ENCODE measurements at places on chromosomes 3 and 15. TPM values are rescaled to one million over a fixed set of nuclear protein-coding genes. Genes with fewer than 3 reads are reported as not detected.

DNA sequence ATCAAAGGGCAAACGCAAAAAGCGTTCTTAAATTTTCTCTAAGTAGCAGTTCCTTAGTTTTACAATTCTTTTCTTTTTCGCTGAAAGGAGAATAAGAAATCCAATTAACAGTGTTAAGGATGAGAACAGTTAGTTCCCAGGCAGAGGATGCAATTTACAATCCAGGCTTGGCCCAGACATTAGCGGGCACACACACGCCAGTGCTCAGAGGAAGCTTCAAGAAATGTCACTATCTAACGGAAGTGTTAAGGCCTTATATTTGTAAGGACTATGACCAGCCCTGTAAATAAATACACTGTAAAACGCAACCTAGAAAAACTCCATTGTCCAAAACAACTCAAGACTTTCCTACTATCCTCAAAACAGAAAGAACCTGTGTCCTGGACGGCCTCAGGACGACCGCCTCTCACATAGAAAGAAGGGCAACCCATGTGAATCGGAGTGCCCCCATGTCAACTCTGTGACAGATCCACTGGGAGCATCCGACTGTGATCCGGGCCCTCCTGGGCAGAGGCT, 1.3 kb downstream of the ACAP2 start:
- no peak for DNase-seq
- H3K27me3 ChIP-seq = no peaks in the 10 kb centered on the region

- peaks cover 28% of the 10 kb centered on the region for H3K4me1 ChIP-seq
- peaks cover 8% of the 10 kb centered on the region for H3K27me3 ChIP-seq
- no peak overlapping the region for H3K4me3 ChIP-seq
- H3K27ac ChIP-seq = no peak overlapping the region
These were observed 20.1 kb downstream of the FAM43A start for GRCh38 chr3:194705761-194706160.

The GABRA5 gene
- 0.67 TPM for total RNA-seq

DNA sequence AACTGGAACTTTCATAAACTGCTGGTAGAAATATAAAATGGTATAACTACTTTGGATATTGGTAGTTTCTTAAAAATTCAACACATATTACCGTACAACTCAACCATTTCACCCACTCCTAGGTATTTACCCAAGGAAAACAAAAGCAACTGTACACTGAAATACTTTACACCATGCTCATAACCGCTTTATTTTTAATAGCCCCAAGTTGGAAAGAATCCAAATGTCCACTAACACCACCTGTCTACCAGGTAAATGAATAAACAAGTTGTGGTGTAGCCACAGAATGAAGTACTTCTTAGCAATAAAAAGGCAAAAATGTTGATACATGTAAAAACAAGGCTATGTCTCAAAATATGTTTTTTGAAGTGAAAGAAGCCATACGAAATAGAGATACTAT, 215.9 kb upstream of the PEX5L start:
- H3K4me3 ChIP-seq = no peak overlapping the region
- H3K27ac ChIP-seq = no peak overlapping the region
- no peaks in the 10 kb centered on the region for H3K27me3 ChIP-seq
- no peaks in the 10 kb centered on the region for H3K36me3 ChIP-seq
- H3K4me1 ChIP-seq = no peaks in the 10 kb centered on the region
- DNase-seq = no peak

The FBXO40 gene
- not detected for total RNA-seq

The LTF gene
- total RNA-seq = not detected

GRCh38 chr3:178603735-178604134, 67.5 kb downstream of the KCNMB2 start:
- no peaks in the 10 kb centered on the region for H3K4me1 ChIP-seq
- no peak overlapping the region for H3K4me3 ChIP-seq
- peaks cover 4% of the 10 kb centered on the region for H3K36me3 ChIP-seq
- H3K27me3 ChIP-seq = peaks cover 4% of the 10 kb centered on the region
- H3K27ac ChIP-seq = no peak overlapping the region

The BUB1B gene
- 21.8 TPM for total RNA-seq

DNA sequence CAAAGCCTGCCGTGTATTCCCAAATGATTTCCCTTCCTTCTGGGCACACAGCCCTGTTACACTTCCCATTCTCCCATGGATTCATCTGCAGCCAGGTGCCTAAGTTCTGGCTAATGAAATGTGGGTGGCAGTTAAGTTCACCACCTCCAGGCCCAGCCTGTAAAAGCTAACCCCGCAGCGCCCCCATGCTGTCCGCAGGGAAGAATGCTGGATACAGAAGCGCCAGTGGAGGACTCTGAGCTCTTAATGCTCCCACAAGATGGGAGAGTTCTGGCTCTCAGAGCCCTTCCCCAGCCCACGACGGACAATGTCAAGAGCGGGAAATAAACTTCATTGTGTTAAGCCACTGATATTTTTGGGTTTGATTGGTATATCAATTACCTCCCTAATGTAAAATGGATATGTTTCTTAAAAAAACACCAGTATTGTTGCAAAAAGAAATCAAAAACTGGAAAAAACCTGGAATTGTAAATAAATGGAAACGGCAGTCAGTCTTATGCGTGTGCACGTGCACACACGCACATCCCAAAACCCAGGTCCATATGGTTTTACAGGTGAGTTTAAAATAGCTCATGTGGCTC, 37.7 kb upstream of the FGD5 start:
- no peak overlapping the region for H3K4me3 ChIP-seq
- peaks cover 14% of the 10 kb centered on the region for H3K4me1 ChIP-seq
- no peak overlapping the region for H3K27ac ChIP-seq
- DNase-seq = no peak
- peaks cover 11% of the 10 kb centered on the region for H3K27me3 ChIP-seq
- H3K36me3 ChIP-seq = no peaks in the 10 kb centered on the region

The FURIN gene
- total RNA-seq = 62.1 TPM

- H3K4me3 ChIP-seq = peak overlapping the region; percentile 95
- H3K36me3 ChIP-seq = peaks cover 45% of the 10 kb centered on the region
- DNase-seq = no peak
- H3K27me3 ChIP-seq = no peaks in the 10 kb centered on the region
- H3K4me1 ChIP-seq = peaks cover 33% of the 10 kb centered on the region
These were observed 1.0 kb downstream of the TASOR start for GRCh38 chr3:56681984-56682461.

DNA sequence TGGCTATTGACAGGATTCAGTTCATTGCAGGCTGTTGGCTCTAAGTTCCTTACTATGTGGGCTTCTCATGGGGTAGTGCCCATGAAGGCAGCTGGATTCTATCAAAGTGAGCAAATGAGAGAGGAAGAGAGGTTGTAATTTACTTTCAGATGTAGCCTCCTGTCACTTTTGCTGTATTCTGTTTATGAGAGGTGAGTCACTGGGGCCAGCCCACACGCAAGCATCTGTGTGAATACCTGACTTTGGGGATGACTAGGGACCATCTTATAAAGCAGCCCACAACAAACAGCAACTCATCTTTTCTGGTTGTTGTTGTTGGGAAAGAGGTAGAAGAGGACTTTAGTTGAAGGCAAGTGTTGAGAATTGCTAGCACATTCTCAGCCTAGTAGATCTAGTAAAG, 506.3 kb upstream of the GRM7 start:
- no peaks in the 10 kb centered on the region for H3K27me3 ChIP-seq
- no peaks in the 10 kb centered on the region for H3K36me3 ChIP-seq
- H3K27ac ChIP-seq = no peak overlapping the region
- H3K4me1 ChIP-seq = peaks cover 4% of the 10 kb centered on the region

The DLL4 gene
- total RNA-seq = 5.9 TPM

The BNC1 gene
- total RNA-seq = 2.4 TPM

- no peak for DNase-seq
- H3K4me3 ChIP-seq = no peak overlapping the region
- H3K4me1 ChIP-seq = no peaks in the 10 kb centered on the region
- no peaks in the 10 kb centered on the region for H3K36me3 ChIP-seq
- no peak overlapping the region for H3K27ac ChIP-seq
These were observed 12.0 kb upstream of the COMMD2 start for GRCh38 chr3:149764302-149764701.

- no peaks in the 10 kb centered on the region for H3K36me3 ChIP-seq
- no peak overlapping the region for H3K27ac ChIP-seq
- H3K4me1 ChIP-seq = peaks cover 12% of the 10 kb centered on the region
- no peak overlapping the region for H3K4me3 ChIP-seq
These were observed 8.2 kb upstream of the RPP25 start for GRCh38 chr15:74964794-74965193.

The CCDC33 gene
- total RNA-seq = 5.0 TPM

The UTS2B gene
- total RNA-seq = 0.58 TPM

DNA sequence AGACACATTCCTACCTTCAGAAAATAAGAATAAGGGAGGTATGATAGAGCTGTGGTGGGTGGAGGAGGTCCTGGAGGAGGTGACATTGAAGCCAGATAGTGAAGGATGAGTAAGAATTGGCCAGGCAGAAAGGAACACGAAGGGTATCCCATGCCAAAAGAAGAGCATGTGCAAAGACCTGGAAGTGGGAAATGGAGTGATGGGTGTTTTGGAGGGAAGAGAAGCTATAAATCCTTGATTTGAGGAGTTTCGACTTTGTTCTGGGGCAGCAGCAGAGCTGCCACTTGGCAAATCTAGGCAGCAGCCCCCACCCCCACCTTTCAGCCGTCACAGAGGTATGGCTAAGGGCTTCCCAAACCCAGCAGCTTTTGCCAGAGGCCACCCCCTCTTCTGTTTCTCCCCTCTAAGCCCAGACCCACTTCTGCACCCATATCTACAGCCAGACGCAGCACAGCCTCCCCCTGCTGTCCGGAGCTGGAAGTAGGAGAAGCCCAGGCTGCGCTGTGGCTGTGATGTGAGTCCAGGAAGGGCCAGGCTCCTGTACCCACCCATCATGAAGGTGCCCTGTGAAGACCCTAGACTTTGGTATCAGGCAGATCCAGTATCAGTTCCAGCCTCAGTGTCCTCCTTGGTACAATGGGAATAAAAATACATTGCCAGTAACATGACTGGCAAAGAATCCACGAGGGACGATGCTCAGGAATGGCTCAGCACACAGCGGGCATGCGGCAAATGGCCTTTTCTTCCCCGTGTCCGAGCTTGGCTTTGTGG, 188.7 kb upstream of the LINGO1 start:
- H3K4me3 ChIP-seq = peak overlapping the region; percentile 81
- H3K27me3 ChIP-seq = peaks cover 57% of the 10 kb centered on the region
- DNase-seq = no peak

The GOLGA8S gene
- 0.19 TPM for total RNA-seq

The LTK gene
- total RNA-seq = 0.51 TPM

The SMCO1 gene
- not detected for total RNA-seq

The DUOXA2 gene
- total RNA-seq = 0.17 TPM

GRCh38 chr3:22263042-22263441, 512.0 kb upstream of the ZNF385D start:
- no peak overlapping the region for H3K27ac ChIP-seq
- no peak for DNase-seq
- no peak overlapping the region for H3K4me3 ChIP-seq
- no peaks in the 10 kb centered on the region for H3K27me3 ChIP-seq

The DUOXA1 gene
- total RNA-seq = 9.4 TPM

The APH1B gene
- total RNA-seq = 13.4 TPM

The SAMD7 gene
- not detected for total RNA-seq

The SLC9C1 gene
- total RNA-seq = 0.48 TPM

DNA sequence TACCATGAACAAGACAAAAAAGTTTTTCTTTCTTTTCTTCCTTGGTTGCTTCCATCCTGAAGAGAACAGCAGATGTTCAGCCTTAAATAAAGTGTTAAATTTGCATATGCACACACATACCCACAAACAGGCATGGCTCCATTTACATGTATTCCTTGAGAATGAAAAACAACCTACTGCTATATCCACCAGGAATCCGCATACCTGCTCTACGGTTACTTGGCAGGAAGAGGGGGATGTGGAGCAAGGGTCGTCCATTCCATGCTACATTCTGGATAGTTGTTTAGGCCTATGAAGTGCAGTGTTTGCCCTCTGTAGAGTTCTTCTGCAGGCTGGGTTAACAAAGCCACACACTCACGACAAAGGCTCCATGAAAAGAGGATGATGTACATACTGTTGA, 322.8 kb downstream of the KCNH8 start:
- DNase-seq = no peak
- no peaks in the 10 kb centered on the region for H3K36me3 ChIP-seq
- no peaks in the 10 kb centered on the region for H3K4me1 ChIP-seq

DNA sequence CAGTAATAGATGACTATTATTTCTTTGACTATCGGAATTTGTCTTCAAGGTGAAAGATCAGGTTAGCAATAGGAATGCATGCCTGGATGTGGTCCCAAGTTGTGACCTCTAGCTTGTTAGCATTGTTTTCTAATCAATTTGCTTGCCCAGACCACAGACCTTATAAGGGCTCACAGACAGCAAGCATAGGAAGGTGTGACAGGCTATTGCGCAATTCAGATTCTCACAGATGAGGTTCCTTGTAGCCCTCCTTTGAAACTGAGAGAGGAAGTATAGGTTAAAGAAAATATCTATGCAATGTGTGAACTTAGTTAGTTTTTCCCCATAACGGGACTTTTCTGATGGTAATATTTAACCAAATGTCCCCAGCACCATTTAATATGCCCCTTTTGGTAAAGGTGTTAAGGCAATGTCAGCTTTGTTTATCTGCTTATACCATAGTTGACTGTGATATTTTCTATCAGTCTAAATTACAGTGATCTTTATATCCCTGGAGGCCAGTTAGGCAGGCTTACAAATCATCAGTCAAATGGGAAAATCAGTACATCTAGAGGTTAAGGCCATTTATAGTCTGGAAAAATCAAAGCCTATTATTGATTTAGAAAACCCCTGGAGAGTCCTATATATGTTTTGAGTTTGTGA, 168.1 kb upstream of the MBNL1 start:
- H3K4me3 ChIP-seq = no peak overlapping the region
- H3K4me1 ChIP-seq = no peaks in the 10 kb centered on the region
- H3K36me3 ChIP-seq = no peaks in the 10 kb centered on the region
- no peak overlapping the region for H3K27ac ChIP-seq
- DNase-seq = no peak
- no peaks in the 10 kb centered on the region for H3K27me3 ChIP-seq
